ENCODE measurements at places on chromosomes 3 and 15.

DNA sequence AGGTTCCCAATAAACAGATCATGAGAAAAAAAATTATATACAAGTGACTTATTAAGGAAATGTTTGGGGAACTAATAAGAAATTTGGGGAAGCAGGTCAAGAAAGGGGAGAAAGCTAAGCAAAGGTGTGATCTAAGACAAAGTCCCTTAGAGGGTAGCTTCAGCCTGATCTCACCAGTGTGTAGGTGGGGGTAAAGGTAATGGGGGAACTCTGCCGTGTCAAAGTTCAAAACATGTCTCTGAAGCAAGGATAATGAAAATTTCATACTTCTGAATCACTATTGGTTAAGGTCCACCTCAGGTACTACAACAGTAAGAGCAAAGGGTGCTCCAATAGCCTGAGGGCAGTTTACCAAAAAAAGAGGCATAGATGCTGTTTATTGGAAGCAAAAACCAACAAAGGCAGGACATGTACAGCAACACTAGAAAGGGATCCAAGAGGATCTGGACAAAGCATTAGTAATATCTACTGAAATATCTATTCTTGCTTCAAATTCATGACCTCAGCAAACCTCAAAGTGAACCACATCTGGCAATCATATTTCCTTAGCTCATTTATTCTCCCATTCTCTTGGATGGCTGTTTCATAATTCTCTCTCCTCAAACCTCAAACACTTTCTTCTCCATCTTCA lies 6.9 kb downstream of the ACAD11 start:
- no peak for DNase-seq

DNA sequence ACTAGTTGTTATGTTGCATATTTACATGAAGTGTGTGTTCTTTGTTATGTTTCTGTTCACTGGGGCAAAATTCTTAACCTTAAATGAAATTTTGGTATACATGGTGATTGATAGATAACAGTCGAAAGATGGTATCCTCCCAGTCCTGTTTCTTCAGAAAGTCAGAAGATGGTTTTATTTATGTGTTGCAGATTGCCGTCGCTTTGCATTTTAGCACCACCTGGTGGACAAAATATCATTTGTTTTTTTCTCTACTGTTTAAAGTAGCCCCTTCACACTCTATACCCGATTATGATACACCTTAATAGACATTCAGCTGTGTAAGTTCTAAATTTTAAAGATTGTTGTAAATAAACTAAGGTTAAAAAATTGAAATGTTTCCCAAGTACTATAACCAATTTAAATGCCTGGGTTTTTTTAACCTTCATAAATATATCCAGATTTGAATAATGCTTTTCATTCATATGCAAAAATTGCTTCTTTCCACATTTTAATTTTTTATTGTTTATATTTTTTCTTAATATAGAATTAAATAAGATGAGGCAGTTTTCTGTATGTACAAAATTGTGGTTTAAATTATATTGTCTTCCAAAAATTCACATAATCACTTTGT lies 152.2 kb downstream of the ALCAM start:
- peak; percentile 87 for DNase-seq

DNA sequence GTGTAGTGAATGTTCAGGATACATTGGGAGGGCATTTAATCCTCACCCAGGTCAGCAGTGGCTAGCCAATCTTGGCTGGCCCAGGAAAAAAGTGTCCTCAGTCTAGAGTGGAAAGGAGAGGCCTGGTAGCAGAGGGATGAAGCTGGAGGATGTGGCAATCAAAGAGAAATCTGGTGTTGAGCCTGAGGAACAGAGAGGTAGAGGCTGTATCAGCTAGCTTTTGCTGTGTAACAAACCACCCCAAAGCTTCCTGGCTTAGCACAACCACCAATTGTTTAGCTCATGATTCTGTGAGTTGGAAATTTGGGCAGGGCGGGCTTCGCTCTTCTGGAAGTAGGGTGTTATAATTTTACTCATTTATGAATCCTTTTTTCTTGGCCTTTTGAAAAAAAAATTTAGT lies 49.8 kb upstream of the PRR23E start:
- DNase-seq: no peak

DNA sequence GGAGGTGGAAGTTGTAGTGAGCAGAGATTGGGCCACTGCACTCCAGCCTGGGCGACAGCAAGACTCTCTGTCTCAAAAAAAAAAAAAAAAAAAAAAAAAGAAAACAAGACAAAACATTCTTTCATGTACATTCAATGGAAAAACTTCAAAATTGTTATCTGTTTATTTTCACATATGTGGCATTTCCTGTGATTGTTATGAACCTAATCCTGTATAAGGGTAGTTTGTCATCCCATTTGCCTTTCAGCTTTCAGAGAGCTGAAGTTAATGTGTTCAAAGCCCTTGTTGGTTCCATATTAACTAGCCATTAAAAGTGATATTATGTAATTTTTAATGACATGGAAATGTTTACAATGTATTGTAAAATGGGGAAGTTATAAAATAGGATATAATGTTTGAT lies 17.3 kb upstream of the NCK1 start:
- no peak for DNase-seq

- DNase-seq: no peak
These were observed 50.9 kb downstream of the CEP152 start for GRCh38 chr15:48759921-48760320.

GRCh38 chr15:51312166-51313073 lies 26.0 kb downstream of the CYP19A1 start:
- no peak for DNase-seq

DNA sequence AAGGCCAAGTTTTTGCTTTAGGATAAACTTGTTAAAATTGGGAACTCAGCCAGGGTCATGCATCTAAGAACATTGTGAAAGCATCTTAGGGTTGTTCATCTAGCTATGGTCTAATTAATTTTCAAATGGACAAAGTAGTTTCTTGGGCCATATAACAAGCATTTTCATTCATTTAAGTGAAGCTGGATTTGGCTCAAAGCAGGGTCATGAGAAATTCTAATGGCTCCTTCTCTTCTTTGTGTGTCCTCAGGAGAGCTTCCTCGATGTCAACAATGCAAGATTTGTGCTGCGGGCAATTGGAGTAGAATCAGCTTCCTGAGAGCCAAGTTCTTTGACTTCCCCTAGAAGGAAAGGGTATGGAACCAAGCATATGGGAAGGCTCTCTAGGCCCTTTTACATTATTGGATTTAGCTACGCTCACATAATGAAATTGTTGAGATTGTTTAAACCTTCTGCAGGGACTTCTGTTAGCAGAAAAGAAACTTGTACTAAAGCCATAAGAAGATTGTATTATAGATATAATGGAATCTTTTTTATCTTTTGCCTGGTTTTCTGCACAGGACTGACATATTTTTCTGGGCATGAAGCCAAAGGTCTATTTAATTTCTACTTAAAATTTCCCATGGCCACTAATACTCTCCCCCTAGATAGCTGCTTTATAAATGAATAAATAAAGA lies 1.8 kb upstream of the SAMMSON start:
- no peak for DNase-seq

GRCh38 chr15:48309740-48310139 lies 21.5 kb upstream of the DUT start:
- no peak for DNase-seq

GRCh38 chr3:23068016-23068728 lies 135.0 kb upstream of the UBE2E2 start:
- DNase-seq: no peak

DNA sequence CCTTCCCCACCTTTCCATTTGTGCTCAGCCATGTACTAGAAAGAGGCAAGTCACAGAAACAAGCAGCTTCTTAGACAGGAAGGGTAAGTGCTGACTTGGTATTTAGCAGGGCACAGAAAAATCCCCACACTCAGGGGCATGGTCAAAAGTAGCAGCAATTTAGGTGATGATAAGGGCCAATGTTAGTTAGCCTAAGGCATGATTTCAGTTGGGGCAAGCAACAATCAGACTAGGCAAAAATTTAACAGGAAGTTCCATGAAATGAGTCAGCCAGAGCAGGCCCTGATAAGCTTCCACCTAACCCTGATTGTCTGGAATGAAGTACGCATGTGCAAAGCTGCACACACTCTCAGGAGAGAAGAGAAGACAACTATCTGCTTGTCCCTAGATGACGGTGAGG lies 423.4 kb upstream of the UBE2E2 start:
- no peak for DNase-seq

DNA sequence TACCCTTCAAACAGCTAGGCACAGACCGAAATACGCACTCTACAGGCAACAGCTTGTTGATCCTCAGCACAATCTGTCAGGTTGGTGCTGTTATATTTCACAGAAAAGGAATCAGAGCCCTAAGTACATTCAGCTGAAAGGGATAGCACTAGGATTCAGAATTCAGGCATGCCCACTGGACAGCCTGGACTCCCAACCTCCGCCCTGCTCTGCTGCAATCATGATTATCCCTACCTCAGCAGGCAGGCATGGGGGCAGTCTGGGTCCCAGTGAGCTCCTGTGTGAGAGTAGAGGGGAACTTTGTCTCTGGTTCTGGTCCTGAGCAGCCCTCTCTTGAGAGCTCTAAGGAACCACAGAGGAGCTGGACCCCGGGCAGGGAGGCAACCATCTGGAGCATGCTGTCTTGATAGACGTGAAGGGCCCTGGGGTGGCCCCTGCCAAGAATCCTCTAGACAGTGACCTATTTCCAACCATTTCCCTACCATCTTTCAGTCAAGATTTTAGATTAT lies 23.4 kb upstream of the NOX5 start:
- no peak for DNase-seq

DNA sequence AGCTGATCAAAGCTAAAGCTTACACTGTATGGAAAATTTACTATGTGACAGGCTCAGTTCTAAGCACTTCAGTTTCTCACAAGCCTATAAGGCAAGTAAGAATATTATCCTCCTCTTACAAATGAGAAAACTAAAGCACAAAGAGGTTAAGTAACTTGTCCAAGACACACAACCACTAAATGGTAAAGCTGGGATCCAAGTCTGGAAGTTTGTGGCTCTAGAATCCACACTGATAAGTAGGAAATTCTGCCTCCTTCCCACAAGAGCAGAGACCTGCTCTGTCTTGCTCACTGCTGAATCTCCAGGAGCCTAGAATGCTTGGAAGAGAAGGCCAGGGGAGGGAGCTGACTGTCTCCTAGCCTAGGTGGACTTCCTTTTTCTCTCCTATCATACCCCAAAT lies 60.6 kb downstream of the MAGI1 start:
- no peak for DNase-seq

GRCh38 chr3:48303021-48303420 lies 30.4 kb downstream of the SPINK8 start:
- DNase-seq: no peak

GRCh38 chr3:172224560-172225214 lies 185.3 kb downstream of the FNDC3B start:
- DNase-seq: no peak

GRCh38 chr15:58559904-58560588 lies 128.3 kb downstream of the LIPC start:
- DNase-seq: no peak

DNA sequence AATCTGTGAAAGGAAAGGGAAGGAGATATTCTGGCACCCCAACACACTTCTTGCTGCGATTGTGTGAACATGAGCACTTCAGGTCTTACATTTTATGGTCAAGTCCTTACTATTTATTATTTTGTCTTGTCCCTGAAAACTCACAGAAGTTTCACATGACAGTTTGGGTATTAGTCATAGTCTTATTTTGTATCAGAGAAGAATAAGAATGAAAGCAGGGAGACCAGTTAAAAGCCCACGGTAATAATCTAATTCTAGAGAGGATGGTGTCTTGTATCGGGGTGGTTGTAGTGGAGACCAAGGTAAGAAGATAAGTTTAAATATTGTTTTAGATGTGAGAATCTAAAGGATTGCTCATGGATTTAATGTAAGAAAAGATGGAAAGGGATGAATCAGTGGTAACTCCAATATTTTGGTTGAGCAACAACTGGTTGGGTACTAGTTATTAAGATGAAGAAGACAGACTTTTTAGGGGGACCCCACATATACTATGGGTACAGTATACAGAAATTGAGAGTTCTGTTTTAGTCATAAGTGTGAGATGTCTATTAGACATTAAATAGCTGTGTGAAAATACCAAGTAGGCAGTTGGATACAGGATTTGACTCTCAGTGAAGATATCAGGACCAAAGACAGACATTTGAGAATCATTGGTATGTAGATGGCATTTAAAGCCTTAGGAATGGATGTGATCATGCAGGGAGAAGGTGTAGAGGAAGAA lies 227.6 kb downstream of the MFSD1 start:
- no peak for DNase-seq

- no peak for DNase-seq
These were observed 228.4 kb downstream of the GREM1 start for GRCh38 chr15:32946210-32946609.

GRCh38 chr3:165206454-165207266 lies 10.5 kb upstream of the SLITRK3 start:
- peak; percentile 52 for DNase-seq

DNA sequence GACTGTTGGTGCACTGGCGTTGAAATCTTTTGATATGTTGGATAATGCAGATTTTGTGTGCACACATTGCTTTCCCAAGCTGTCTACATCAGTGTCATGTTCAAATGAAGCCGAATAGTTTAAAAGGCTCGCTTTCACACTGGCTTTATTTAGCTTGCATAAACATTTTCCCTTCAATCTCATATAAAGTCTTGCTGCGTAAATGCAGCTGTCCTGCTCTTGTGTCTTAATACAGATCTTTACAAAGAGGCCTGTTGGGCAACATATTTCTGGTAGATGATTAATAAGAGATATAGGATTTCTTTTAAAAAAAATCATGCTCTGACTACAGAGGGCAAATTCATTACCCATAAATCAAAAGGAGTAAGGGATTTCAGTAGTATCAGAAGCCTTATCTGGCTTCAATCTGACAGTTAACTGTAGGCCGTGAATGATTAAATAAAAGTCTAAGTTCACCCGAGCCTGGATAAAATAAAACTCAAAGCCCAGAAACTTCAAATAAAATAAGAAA lies 937.2 kb downstream of the FHIT start:
- DNase-seq: no peak

DNA sequence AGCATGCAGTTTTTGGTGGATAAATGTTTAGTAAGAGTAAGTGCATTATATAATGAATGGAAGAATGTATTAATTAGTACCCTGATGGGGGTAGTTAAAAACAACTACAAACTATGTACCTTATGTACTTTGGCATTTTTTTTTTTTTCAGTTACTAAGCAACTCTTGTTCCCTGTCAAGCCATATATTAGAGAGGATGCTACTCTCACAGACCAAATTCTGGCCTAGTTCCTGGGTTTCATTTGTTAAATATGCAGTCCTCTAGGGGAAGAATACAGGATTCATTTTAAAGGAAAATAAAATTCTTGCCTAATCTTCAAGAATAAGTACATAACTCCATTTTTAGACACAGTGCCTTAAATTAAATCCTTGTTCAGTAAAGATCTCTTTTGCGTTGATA lies 16.9 kb downstream of the FAM98B start:
- DNase-seq: no peak

DNA sequence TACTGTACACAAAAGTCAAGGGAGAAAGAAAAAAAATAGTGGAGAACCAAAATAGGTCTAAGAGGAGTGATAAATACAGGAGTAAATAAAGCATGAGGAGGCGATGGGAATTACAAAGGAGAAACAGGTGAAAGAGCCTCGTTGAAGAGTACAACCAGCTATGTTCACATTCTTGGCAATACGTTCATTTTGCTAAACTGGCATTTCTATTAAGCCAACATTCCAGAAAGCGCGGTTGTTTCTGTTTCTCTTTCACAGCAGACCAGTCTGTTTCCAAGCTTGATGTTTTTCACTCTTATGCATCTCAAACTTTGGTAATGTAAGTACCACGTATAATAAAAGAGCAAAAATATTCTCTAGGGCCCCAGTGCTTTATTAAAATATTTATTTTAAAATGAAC lies 74.5 kb downstream of the NSUN3 start:
- DNase-seq: no peak

GRCh38 chr15:45180648-45181436 lies 6.9 kb downstream of the SHF start:
- DNase-seq: no peak
